COLO829 (cell line): ENCODE measurements at places on chromosomes 7 and 10.

GRCh38 chr7:149868623-149869290 lies 5.0 kb upstream of the ATP6V0E2 start:
- DNase-seq, result no peak

DNA sequence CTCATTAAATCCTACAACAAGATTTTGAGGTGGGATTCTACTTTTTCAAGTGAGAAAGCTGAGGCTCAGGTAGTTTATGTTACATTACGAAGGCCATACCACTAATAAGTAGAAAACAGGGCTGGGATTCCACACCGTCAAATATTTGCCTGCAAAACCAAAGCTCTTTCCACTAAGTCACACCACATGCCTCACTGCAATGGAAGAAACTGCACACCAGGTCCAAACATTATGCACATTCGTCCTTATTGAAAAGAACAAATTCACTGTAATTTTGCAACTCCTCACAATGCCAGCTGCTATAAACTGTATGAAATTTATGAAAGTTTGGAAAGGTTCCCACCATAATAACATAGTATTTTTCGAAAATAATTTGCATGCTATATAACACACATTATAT lies 66.5 kb downstream of the DGKB start:
- no peak for DNase-seq

- DNase-seq, result no peak
These were observed 18.6 kb downstream of the CUL1 start for GRCh38 chr7:148717266-148717793.

DNA sequence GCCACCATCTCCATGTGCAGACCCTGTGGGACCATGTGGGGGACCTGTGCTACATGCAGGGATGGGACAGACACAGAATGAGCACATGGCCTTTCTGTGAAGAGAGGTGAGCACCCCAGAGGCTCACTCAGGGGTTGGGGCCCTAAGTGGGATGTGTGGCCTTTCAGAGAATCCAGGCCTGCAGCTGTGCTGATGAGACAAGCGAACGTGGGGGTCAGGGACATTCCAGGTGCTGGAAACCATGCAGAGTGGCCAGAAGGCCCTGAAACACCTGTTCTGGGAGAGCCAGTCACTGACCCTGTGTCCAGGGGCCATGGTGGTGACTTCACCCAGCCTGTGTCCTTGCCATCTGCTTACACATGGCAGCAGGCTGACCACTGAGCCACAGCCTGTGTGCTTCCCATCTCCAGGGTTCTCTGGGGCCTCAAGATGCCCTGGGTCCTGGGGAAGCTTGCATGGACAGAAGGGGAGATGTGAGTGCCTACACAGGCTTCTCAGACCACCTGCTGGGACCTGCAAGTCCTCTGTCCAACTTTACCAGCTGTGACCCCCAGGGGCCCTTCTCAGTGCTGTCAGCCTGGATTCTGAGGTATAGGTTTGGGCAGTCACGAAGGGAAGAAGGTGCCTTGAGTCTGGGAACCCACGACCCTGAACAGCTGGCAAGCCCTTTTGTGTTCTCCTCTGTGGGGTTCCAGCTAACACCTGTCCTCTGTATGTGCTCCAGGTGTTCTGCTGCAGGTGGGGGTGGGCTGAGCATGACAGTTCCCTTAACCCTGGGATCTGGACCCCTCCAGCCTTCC lies 17.6 kb downstream of the RAMP3 start:
- no peak for DNase-seq

DNA sequence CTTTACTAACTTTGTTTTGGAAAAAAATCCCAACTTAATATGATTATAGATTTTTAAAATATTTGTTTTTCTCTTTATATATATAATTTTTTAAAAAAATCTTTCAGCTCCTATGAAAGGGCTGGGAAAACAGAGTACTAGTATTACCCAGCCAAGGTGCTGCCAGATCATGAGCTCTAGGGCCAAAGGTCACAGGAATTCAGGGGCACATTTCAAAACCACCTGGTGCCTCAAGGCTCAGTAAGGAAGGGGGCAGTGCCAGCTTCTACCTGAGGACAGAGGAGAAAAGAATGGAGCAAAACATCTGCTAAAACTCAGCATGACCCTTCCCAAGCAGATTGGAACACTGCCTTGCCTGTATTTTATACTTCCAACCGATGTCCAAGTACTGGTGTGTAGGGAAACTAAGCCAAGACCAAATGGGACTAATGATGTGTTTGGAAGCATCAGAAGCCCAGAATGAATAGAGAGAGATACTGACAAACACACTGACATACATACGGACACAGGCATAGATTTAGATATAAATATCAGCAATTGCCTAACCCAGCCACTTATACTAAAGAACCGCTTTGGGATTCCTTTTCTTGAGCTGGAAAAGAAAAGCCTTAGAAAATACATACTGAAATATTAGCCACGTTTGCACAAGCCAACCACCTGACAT lies 667.3 kb downstream of the PARD3 start:
- no peak for DNase-seq
